ENCODE measurements at places on chromosomes 5 and 9.

DNA sequence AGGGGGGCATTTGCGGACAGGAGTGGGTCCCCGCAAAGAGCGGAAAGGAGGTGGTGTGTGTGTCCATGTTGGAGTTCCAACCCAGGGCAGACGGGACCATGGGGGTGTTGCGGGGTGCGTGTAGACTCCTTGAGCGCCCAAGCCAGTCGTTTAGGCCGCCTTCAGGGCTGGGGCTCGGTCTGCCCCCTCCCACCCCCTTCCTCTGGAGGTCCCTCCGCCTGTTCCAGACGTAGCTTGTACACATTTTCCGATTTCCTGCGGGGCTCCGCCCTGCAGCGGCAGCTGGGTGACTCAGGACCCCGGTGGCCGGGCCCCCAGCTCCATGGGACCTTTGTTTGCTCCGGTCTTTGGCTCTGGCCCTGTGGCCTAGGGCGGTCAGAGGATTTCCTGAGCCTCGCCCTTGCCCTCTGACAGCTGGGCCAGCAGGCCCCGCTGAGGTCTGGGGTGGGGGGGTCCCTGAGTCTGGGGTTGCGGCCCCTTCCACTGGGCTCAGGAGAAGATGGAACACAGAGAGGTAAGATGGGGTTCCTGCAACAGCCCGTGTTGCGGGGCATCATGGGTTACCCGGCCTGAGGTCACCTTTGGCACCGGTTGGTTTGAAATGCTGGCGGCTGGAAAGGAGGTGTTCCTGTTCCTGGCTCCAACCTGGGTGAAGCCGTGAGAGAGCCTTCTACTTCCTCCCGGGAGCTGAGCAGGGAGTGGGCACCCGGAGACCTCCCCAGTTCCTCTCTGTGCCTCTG, 1.5 kb downstream of the PKN3 start:
- DNase-seq, result no peak

- no peak for DNase-seq
These were observed 68.9 kb upstream of the EFNA5 start for GRCh38 chr5:107739661-107740060.

GRCh38 chr5:65914641-65915196, 11.7 kb upstream of the ERBIN start:
- DNase-seq, result no peak

DNA sequence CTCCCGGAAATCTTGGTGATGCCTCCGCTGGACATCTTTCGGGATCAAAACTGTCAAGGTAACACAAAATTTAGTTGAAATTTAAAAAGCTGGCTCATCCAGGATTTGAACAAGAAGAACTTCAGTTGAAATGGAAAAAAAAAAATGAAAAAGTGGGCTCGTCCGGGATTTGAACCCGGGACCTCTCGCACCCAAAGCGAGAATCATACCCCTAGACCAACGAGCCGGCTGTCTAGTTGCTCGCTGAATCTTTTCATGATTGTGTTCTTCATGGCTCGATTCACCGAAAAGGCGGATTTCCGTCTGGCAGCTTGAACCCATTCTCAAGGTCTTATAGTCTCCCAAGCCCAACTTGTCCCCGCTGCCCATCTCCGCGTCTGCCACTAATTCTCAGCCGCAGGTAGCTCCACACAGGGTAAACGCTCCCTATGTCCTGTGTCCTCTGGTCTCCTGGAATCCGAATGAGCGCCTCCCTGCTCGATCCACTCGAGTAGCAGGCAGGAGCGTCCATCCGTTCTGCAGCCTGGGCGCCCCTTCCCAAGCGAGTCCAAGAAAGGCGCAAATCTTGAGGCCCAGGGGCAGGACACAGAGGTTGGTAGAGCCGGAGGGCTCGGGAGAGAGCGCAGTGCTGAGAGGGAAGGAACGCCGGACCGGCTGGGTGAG, 16.2 kb downstream of the TRIM7 start:
- DNase-seq, result no peak
